ENCODE measurements at places on chromosomes 5 and 9.

DNA sequence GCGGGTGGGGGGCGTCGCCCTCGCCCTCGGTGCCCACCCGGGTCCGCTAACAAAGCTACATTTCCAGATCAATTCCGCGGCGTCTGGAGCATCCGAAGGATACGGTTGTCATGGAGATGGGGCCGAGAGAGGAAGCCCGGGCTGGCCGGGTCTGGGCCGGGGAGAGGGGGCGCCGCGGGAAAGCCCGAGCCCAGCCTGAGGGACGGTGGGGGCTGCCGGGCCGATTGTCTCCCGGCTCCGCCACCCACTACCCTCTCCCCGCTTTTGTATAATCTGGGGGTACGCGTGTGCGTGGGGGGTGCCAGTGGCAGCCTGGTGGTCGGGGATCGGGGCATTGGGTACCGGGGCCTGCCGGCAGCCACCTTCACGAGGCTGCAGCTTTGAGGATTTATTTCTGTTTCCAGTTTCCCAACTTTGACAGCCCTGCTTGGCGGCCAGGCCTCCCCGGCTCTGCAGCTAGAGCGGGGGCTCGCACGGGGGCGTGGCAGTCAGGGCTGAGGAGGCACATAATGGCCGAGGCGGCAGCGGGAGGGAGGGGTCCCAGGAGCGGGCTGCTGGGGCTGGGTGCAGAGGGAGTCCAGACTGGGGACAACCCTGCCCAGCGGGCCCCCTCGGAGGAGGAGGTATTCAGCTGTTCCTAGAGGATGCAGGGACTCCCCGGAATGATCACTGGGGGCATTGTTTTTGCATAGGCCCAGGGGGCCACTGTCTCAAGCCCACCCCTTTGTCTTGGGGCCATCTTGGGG is 626 bp downstream of the PSD2 start:
- DNase-seq: no peak

DNA sequence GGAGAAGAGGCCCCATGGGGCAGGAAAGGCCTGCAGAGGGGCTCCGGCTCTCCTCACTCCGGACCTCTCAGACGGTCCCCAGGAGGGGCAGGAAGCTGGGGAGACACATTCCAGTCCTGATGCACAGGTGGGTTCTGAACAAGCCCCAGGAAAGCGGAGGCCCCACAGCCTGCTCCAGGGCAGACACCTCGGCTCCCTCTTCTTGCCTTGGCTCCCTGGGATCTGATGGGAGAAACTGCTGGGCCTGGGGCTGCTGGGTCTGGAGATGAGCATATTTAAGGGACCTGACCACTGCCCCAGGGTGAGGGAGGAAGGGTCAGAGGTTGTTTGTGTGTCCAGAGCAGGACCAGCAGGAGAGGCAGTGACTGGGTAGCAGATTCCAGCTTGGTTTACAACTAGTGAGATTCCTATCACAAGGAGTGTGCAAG is 1.2 kb downstream of the CORO2A start:
- DNase-seq: no peak

DNA sequence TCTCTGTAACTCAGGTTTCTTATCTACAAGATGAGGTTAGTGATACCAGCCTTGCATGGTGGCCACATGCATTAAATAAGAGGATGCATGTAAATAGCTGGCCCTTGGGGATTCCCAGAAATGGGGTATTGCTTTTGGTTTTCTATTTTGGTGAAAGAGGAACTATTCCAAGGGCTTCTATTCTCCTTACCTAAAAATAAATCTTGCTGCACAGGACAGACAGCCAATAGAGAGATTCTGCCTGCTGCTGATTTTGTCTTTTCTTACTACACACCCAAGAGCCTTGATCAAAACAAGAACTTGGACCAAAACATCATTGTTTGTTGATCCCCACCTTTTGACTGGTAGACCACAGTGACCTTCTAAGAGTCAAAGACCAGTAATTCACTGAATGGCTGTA is 161.8 kb downstream of the PJA2 start:
- no peak for DNase-seq

DNA sequence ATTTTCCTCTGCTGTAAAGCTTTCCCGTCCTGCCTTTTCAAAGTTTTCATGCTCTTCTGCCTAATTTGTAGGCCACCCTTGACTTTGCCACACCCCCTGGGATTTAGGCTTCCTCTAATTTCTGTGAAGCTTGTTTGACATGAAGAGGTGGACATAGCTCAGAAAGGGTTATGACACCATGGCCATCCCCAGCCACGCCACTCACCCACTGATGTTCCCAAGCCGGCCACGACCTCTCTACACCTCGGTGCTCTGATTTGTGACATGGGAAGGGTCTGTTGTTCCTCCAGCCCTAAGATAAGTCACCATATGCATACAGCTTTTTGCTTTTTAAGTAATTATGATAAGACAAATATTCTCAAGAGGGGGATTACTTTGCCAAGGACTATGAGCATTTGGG is 139.5 kb downstream of the BARX1 start:
- DNase-seq: no peak

DNA sequence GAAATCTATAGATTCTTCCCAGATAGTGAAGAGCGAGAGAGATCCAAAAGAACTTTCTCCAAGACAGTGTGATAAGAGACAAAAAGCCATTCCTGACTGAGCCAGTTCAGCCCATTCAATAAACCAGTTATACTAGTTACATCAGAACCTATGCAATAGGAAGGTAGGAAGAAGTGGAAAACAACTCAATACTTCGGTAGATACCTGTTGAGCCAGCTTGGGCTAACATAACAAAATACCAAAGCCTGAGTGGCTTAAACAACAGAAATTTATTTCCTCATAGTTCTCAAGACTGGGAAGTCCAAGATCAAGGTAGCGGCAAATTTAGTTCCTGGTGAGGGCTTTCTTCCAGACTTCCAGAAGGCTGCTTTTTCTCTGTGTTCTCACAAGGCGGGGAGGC is 214.5 kb upstream of the GRAMD2B start:
- DNase-seq: no peak

GRCh38 chr9:136255166-136255538 is 9.5 kb upstream of the QSOX2 start:
- DNase-seq: no peak
